Stimulated activated CD8-positive, alpha-beta memory T cell treated with anti-CD3 and anti-CD28 coated beads, Interleukin-12 subunit alpha, Interleukin-12 subunit beta, amount 100 ng/mL, for 1 hour (primary cell): ENCODE measurements at places on chromosomes 1 and 21.

DNA sequence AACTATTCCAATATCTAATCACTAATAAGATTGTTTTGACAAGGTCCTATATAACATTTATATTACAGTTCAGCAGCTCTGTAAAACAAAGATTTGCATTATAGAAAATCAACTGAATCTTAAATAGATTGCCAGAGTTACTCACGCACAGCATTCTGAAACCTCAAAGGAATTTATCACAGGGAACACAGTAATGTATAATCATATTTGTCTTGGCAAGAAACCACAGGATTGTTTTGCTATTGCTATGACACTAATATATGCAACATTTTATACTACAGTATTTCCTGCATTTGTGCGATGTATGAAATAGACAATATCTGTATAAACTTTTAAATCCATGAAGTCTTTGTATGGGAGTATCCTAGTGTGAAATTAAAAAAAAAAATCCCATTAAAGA is 101.4 kb downstream of the PLPPR5 start:
- no peak for DNase-seq

DNA sequence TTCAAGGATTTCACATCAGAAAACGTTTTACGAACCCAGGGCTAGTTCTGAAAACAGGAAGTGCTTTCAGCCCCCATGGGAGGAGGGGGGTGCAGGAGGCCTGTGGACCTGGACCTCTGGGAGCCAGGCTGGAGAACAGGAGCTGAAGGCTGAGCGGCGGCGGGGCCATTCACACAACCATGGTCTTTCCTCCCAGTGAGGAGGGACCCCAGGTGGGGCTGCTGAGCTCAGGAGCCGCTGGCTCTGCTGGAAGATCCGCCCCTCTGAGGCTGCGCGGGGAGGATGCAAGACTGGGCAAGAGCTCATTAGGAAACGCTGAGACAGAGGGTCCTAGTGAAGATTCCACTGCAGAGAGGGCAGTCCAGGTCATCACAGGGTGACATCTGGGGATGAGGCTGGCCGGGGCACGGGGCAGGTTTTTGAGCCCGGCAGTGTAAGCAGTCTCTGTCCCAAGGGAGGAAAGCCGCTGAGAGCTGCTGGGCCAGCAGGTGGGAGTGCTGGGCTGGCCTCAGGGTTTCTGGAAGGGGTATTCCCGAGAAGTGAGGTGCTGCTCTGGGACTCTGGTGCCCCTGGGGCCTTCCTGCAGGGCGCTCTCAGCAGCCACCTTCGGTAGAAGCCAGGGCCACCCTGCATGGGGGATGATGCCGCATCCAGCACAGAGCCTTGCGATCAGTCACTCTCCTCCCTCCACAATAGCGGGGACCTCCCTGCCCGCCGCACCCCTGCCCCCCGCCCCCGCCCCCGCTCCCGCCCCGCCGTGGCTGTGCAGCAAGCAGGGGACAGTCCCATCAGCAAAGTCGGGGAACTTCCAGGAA is 7.5 kb downstream of the MX2 start:
- no peak for DNase-seq

GRCh38 chr1:205241366-205242030 is 13.8 kb downstream of the TMCC2 start:
- no peak for DNase-seq

DNA sequence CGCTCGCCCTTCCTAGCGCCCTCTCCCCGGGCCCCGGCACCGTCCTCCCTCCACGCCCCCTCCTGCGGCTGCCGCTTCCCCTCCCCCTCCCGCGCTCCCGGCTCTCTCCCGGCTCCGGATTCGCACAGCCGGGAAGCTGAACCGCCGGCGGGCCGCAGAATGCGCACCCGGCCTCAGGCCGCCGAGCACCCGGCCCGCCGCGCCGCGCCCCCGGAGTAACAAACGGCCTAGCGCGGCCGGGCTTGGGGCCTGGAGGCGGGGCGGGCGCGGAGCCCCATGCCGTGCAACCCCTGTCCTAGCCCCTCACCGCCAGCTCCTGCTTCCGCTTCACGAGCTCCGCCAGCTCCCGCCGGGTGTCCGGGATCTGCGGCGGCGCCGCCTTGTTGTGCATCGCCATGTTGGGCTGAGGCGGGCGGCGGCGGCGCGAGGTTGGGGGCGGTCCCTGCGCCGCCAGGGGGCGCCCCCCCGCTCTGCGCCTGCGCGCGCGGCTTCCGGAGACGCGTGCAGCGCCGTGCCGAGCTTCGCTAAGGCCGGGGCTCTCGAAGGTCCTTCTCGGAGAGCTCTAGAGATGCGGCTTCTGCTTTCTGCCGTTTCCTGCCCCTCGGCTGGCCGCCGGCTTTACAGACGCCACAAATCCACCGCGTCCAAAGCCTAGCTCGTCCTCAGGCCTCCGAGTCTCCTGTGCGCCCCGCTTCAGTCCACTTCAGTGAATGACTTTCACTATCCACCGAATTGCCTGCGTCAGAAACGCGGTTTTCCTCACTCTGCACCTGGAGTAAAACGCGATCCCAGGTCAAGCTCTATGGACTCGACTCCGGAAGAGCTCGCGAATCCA is at the start of gene MEAF6:
TSS of gene MEAF6 (minus strand) at position 417 of the 835 bp plus-strand sequence. CDS start at position 397, 20 bp downstream.
- peak; percentile 71 for DNase-seq

GRCh38 chr1:42978317-42979035 is 19.8 kb upstream of the SLC2A1 start:
- no peak for DNase-seq

GRCh38 chr1:81562934-81563333 is 237.8 kb upstream of the ADGRL2 start:
- no peak for DNase-seq

DNA sequence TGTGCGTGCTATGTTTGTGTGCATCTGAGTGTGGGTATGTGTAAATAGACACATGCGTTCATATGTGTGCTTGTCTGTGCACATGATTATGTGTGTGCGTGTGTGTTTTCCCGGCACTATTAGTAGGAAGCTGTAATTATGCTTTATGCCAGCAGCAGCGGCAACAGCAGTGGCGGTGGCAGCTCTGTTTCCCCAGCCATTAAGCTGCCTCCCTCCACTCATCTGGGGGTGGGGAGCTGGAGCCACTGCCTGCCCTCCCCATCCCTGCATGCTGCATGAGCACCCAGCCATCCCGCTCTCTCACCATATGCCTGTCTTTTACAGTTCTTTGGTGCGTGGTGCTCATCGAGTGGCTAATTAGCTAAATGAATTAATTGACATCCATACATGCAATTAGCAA is 30.5 kb upstream of the ACOT11 start:
- no peak for DNase-seq

GRCh38 chr1:29247571-29248273 is 11.4 kb downstream of the PTPRU start:
- no peak for DNase-seq

GRCh38 chr1:162335126-162335525 is 41.5 kb downstream of the SPATA46 start:
- no peak for DNase-seq

DNA sequence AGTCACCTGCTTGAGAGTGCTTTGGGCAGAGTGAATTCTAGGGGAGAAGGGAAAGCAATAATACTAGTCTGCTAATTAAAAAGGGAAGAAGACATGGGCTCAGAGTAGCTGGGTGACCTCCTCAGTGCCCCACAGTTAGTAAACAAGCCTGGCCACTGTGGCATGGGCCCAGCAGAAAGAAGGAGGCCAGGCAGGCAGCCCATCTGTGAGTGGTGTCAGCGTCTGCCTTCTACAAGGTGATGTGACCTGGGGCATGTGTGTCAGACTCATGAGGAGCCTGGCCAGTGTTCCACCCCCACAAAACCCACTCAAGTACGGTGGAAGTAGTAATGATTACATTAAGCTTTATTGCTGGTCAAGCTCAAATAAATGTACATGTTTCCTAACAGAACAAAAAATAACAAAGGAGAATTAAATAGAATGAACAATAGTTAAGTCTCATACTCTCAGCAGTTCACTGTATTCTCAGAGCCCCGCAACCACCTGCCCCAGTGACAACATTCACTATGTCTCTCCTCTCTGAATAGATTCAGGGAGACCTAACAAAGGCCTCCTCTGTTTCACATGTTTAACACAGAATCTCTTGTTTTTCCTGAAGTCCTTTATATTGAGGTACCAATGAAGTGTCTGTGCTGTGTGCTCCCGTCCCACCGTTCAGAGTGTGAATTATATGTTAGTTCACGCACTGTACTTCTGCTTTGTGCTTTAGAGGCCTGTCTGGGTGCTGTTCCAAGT is 32.5 kb downstream of the SLC22A15 start:
- DNase-seq = no peak

GRCh38 chr21:36917471-36918158 is 48.9 kb downstream of the HLCS start:
- DNase-seq = no peak

GRCh38 chr21:42165901-42166300 is 53.0 kb upstream of the ABCG1 start:
- DNase-seq = no peak

- DNase-seq = no peak
Observed at GRCh38 chr1:87399264-87399663, 70.6 kb downstream of the LMO4 start.

GRCh38 chr21:29870814-29871213 is 69.0 kb downstream of the GRIK1 start:
- DNase-seq = no peak

- no peak for DNase-seq
Observed at GRCh38 chr1:172455451-172455850, 11.6 kb upstream of the PIGC start.

- DNase-seq = no peak
Observed at GRCh38 chr1:183027031-183027430, 3.8 kb downstream of the LAMC1 start.

DNA sequence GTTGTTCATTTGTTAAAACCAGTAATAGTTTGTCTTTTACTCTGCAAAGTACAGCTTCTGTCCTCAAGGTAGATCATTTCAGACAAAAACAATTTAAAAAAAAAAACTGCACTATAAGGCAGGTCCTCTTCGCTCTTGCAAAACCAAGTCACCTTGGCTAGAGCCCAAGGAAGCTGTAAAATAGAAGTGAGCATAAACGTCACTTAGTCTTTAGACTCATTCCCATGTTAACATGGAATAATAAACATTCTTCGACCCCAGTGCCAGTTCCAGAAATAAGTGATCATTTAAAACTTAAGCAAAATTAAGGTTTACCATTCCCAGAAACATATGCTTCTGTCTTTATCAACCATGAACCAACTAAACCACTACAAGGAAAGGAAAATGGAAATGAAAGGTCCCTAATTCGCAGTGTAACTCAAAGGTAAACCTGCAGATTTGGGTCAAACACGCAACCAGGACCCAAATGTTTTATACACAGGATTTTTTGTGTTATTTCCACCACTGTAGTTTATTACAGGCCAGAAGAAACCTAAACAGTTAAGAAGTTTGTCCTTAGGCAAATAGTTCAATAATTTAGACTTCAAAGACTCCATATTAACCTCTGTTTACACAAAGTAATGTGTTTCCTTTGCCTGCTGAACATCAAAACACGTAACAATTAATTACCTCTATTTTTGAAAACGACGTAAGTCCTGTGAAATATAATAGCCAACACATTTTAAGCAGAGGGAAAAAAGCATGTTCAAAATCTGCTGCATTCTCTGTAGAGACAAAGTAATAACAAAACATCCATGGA is 54.6 kb downstream of the TGFBR3 start:
- no peak for DNase-seq

- DNase-seq = no peak
Observed at GRCh38 chr1:52054496-52055065, 410 bp downstream of the TXNDC12 start.

DNA sequence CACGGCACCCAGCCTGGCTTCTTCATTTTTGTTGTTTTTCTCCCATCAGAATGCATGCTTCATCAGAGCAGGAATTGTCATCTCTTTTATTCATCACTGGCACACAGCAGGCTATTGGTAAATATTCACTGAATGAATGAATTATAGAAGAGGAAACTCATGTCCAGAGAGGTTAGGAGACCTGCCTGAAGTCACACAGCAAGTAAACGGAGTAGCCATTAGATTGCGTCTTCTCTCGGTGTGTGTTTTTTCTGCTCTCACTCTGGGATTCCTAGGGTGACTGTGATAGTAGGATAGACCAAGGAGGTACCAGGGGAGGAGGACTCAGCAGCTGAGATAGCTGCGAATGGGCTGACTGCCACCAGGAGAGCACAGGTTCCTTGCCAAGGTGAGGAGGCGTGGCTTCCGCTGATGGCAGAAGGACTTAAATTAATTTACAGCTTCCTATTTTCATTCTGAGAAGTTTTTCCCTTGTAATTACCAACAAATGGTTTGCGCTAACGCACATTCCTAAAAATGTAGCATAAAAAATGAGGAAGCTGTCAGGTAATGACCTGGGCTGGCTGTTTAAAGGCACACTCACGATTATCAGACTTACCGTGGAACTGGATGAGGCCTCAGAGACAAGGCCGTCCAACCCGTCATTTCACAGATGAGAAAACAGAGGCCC is 4.5 kb upstream of the NCMAP start:
- no peak for DNase-seq

GRCh38 chr1:205118752-205119151 is 3.0 kb downstream of the RBBP5 start:
- DNase-seq = no peak

- DNase-seq = no peak
Observed at GRCh38 chr21:36725793-36726386, 27.0 kb downstream of the SIM2 start.

- DNase-seq = no peak
Observed at GRCh38 chr1:5950201-5950895, 41.9 kb downstream of the NPHP4 start.

GRCh38 chr1:174931214-174931613 is 68.5 kb upstream of the CACYBP start:
- no peak for DNase-seq

- DNase-seq = no peak
Observed at GRCh38 chr1:199221371-199222150, 582.7 kb downstream of the PTPRC start.

- no peak for DNase-seq
Observed at GRCh38 chr1:219898375-219898774, 30.0 kb downstream of the SLC30A10 start.

- DNase-seq = no peak
Observed at GRCh38 chr1:78676993-78677392, 27.4 kb downstream of the IFI44 start.

DNA sequence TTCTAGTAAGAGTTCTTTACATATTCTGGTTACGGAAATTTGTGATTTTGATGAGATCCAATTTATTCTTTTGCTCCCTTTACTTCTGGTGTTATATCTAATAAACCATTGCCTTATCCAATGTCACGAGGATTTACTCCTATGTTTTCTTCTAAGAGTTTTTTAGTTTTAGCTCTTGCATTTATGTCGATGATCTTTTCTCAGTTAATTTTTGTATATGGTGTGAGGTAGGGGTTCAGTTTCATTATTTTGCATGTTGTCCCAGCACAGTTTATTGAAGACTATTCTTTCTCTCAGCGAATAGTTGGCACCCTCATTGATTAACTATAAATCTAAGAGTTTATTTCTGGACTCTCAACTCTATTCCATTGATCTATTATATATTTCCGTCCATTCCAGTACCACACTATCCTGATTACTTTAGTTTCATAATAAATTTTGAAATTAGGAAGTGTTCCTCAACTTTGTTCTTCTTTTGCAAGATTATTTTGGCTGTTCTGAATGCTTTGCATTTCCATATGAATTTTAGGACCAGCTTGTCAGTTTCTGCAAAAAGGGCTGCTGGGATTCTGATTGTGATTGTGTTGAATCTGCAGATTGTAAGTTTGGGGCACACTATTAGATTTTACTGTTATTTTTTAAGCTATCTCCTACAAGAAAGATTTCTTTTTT is 4.0 kb downstream of the KDM1A start:
- no peak for DNase-seq

GRCh38 chr1:91701472-91701869 is 184.5 kb downstream of the TGFBR3 start:
- DNase-seq = no peak

- DNase-seq = no peak
Observed at GRCh38 chr1:175693364-175693763, 50.0 kb downstream of the TNR start.

GRCh38 chr1:99634971-99635624 is 10.8 kb upstream of the PALMD start:
- no peak for DNase-seq
